ENCODE measurements at places on chromosomes 6 and 20. TPM values are rescaled to one million over a fixed set of nuclear protein-coding genes. Genes with fewer than 3 reads are reported as not detected.
A peak's percentile ranks its signal among the peaks of the same experiment; 100 is the strongest.

GRCh38 chr6:12421596-12421995, 131.4 kb downstream of the EDN1 start:
- no peak for ATAC-seq

GRCh38 chr20:23669866-23670265, 19.0 kb downstream of the CST4 start:
- no peak for ATAC-seq

- peak; percentile 35 for ATAC-seq
These were observed 107.5 kb upstream of the PRSS16 start for GRCh38 chr6:27139756-27140579.

GRCh38 chr20:59933296-59933848, at the start of gene SYCP2:
TSS of gene SYCP2 (minus strand) at chr20:59933637. CDS start at chr20:59922413, 11,224 bp downstream.
- ATAC-seq: peak; percentile 35

DNA sequence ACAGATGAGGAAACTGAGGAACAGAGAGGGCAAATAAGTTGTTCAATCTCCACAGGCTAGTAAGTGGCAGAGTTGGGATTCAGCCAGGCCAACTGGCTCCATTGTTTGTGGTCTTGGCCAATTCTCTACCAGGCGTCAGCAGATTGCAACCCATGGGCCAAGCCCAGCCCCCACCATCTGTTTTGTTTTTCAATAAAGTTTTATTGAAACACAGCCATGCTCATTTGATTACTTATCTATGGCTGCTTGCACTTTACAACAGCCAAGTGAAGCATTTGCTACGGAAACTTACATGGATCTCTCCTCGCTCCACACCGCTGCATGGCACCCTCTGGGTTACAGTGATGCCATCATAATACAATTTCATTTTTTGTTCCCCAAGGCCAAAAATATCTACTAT, 90.8 kb downstream of the ZNF217 start:
- no peak for ATAC-seq

DNA sequence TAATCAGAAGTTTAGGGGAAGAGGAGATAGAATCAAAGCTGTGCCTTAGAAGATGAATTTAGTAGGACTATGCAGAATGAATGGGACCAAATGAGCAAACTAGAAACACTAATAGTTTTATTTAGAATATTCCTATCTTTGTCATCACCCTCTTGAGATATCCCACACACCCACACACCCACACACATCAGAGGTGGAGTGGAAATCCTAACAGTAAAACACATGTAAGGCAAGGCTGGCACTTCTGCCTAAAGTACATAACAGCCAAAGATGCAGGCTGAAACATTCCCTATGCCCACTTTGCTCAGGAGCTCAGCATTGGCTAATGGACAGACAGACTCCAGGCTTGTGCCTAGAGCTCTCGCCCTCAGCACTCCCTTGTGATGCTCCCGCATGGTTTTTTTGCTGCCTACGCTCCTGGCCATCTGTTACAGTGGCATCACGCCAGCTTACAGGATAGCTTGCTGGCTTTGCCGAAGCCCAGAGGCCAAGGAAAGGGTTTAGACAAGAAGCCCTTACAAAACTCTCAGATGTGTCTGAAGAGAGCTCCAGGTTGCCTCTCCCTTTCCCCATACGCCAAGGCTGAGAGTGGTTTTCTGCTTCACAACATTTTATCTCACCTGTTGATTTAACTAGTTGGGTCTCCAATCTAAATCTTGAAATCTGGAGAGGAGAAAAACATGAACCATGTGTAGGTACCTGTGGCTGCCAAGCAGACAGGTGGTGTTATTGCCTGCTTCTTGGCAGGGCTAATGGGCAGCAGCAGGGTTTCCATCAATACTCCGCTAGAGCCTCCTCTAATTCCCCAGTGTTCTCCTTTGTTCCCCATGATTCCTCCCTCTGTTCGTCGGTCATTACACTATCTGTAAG, 282.6 kb upstream of the ID4 start:
- ATAC-seq: no peak

DNA sequence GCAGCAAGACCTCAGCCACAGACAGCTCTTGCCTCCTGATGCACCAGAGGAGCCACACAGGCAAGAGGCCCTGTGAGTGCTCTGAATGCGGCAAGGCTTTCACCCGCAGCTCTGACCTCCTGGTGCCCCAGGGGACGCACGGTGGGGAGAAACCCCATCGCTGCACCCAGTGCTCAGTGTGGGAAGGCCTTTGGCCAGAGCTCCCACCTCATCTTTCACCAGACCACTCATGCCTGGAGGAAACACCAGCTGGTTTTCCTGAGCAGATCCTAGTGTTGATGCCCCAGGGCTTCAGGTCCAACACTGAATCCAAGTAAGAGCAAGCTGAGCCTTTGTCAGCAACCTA, 37.0 kb upstream of the XRN2 start:
- no peak for ATAC-seq

DNA sequence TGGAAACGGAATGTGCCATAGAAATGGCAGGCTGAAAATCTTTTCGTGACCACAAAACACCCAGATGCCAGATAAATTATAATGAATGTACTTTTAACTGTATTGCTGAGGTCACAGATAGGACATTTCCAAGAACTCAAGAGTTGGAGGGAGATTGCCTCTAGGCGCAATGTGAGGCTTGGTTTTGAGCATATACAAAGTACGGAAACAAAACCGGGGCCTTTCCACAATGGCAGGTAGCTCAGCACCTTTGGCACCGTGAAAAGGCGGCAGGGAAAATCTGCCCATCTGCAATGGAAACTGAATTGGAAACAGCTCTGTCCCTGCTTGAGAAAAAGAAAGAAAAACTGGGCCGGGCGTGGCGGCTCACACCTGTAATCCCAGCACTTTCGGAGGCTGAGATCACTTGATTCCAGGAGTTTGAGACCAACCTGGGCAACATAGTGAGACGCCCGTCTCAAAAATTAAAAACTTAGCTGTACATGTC, 10.5 kb upstream of the C20orf144 start:
- ATAC-seq: no peak

- ATAC-seq: no peak
These were observed 29.1 kb downstream of the RPS12 start for GRCh38 chr6:132843316-132844035.

DNA sequence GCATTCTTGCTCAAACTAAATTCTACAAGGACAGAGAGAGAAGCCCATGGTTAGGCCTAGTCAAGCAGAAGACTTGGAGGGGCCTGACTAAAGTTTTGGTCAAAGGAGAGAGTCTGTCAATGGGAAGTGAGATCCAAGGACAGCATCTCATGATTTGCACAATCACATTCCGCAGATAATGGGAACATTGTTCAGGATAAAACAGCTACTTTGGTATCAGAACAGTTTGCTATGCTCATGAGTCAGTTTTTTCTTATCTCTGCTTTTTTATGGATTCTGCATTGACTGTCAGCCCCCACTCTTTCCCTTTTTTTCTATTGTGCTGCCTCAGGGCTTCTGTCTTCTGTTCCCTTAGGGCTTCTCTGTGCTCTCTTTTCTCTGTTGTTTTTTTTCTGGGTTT, 28.6 kb downstream of the AKAP7 start:
- ATAC-seq: no peak

Gene TGM6
- total RNA-seq: not detected

Gene RBPJL
- not detected for total RNA-seq

Gene DUSP15
- 0.64 TPM for total RNA-seq

Gene NKX2-4
- total RNA-seq: not detected
